ENCODE measurements at places on chromosomes 1 and 21. TPM values are rescaled to one million over a fixed set of nuclear protein-coding genes. Genes with fewer than 3 reads are reported as not detected.

Gene KCNN3
- total RNA-seq: 0.62 TPM

DNA sequence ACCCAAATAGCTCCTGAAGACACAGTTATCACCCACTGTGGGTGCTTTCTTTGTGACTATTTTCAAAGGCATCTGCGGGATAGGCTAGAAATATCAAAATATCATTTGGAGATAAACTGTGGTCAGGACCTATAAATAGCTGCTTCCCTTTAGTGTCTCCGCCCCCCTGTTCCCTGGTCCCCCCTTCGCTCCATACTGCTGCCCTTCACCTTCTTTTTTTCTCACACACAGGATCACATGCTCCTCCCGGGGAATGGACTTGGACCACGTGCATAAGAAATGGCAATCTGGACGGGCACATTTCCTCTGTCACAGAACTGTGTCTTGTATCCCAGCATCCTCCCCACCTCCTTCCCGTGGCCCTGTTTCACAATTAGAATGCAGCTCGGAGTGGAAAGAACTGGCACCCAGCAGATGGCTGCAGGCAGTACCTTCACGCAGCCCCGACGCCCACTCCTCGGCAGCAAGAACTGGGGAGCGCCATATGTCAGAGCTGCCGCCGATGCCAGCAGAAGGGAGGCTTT is 68.8 kb upstream of the SSX2IP start:
- DNase-seq: no peak

Gene KDF1
- 14.6 TPM for total RNA-seq

DNA sequence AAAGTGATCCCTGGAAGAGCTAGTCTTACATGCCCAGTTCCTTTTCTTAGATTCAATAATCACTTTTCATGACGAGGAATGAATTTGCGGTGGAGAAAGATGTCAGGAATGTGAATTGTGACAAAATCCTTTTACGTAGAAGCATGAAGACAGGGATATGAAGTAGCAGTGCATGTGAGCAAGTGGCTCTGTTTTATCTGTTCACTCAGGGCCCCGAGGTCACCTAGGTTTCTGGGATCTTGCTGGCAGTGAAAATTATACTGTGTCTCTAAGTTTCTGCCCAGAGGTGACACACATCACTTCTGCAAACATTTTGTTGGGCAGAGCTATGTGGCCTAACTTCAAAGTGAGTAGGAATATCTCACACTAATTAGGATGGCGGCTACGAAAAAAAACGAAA is 79.3 kb downstream of the USP25 start:
- DNase-seq: no peak

Gene CD5L
- not detected for total RNA-seq

Gene ACTL8
- 1.4 TPM for total RNA-seq

Gene KANK4
- total RNA-seq: 0.33 TPM

Gene PLPPR4
- total RNA-seq: 0.90 TPM

- no peak for DNase-seq
These were observed 65.3 kb upstream of the MAGI3 start for GRCh38 chr1:113325022-113325421.

DNA sequence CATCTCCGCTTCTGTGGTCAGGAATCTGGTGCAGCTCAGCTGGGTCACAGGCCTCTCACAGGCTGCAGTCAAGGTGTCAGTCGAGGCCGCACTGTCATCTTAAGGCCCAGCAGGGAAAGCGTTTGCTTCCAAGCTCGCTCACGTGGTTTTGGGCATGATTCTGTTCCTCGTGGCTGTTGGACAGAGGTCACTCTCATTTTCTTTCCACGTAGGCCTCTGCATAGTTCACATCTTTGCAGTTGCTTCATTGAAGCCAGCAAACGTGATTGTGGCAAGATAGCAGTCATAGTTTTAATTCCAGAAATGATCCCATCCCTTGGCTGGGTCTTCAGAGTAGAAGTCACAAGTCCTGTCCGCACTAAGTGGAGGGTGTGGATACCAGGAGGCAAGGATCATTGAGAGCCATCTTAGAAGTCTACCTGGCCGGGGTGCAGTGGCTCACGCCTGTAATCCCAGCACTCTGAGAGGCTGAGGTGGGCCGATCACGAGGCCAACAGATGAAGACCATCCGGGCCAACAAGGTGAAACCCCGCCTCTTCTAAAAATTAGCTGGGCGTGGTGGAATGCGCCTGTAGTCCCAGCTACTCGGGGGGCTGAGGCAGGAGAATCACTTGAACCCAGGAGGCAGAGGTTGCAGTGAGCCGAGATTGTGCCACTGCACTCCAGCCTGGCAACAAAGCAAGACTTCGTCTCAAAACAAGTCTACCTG is 24.5 kb downstream of the NECAP2 start:
- DNase-seq: no peak

Gene KIF14
- 16.3 TPM for total RNA-seq

- peak; percentile 35 for DNase-seq
These were observed 682 bp upstream of the RWDD3 start for GRCh38 chr1:95233319-95233736.

Gene BRDT
- total RNA-seq: 0.31 TPM

Gene PODN
- not detected for total RNA-seq

GRCh38 chr1:107689733-107690132 is 275.2 kb downstream of the VAV3 start:
- no peak for DNase-seq

DNA sequence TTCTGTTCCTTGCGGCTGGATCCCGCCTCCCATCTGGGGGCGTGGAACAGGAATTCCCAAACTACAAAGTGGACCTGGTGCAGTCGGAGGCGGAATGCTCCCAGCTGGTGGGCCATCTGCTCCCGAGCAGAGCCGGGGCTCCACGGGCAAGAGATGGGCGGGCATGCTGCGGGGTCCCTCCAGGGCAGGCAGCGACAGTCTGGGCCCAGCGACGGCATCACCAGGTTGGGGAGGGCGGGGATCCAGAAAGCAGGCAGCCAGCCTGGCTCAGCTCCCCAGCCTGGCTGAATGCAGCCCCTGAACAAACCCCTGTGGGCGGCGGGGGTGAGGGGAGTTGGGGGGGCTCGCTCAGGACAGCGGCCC is 3.6 kb downstream of the MEGF6 start:
- no peak for DNase-seq

DNA sequence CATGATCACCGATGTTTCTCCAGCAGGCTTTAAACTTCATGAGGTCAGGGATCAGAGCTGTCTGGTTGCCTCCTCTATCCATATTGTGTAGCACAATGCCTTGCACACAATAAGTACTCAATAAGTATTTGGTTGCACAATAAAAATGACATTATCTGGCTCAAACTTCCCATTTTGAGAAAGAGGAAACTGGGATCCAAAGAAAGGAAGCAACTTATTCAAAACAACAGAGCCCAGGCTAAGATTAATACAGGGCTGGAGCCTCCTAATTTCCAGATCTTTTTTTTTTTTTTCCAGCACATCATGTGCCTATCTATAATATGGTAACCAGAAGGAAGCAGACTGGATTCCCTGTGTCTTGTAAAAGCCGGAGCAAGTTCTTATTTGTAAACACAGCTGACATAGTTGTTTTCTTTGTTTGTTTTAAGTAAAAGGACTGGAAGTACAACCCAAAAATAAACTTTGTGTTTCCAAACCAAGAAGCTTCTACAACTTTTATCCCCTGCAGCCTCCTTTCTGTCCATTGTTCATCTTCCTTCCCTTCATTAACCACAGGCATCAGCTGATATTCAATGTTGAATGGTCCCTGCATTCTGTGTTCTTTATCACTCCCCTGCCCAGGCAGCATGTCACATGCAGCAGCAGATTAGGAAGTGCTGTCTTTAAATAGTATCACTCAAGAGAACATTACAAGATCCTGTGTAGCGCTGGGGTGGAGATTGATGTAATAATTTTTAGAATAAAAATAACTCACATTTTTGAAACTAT is 71.2 kb upstream of the HOOK1 start:
- no peak for DNase-seq

Gene LGR6
- 0.41 TPM for total RNA-seq

Gene CDA
- total RNA-seq: 37.1 TPM

Gene LCE1F
- not detected for total RNA-seq

Gene MEX3A
- total RNA-seq: 65.2 TPM

GRCh38 chr1:228854907-228855306 is 119.6 kb downstream of the RHOU start:
- DNase-seq: no peak

Gene ADORA1
- total RNA-seq: 5.7 TPM

Gene DDR2
- total RNA-seq: 0.17 TPM
